GM10248 (cell line): ENCODE measurements at places on chromosomes 1 and 21.

DNA sequence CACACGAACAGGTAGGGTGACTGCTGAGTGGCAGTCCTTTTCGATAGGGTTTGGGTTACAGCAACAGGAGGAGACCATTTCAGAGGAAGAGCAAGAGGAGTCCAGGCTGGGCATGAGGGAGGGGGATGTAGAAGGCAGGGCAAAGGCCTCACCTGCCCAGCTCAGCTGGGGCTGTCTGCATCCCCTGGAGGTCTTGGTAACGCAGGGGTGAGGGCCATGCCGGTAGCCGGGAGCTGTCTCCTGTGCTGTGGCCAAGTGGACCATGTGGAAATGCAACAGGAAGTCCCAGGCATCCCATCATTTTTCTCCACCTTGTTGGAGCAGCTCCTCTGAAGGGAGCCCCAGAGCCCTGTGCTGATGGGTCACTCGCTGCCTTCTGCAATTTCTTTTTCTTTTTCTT is 105.4 kb upstream of the C1orf174 start:
- no peak for DNase-seq

- DNase-seq: no peak
Observed at GRCh38 chr1:34976384-34977209, 8.6 kb downstream of the TMEM35B start.

GRCh38 chr21:24945910-24946309 is 661.4 kb downstream of the MRPL39 start:
- DNase-seq: no peak

GRCh38 chr1:65939636-65940035 is 146.9 kb downstream of the PDE4B start:
- no peak for DNase-seq

- no peak for DNase-seq
Observed at GRCh38 chr1:62025154-62025553, 169.5 kb upstream of the L1TD1 start.
